ENCODE measurements at places on chromosomes 7 and 10.

GRCh38 chr10:122255509-122256301 lies 15.4 kb upstream of the BTBD16 start:
- no peak for DNase-seq

DNA sequence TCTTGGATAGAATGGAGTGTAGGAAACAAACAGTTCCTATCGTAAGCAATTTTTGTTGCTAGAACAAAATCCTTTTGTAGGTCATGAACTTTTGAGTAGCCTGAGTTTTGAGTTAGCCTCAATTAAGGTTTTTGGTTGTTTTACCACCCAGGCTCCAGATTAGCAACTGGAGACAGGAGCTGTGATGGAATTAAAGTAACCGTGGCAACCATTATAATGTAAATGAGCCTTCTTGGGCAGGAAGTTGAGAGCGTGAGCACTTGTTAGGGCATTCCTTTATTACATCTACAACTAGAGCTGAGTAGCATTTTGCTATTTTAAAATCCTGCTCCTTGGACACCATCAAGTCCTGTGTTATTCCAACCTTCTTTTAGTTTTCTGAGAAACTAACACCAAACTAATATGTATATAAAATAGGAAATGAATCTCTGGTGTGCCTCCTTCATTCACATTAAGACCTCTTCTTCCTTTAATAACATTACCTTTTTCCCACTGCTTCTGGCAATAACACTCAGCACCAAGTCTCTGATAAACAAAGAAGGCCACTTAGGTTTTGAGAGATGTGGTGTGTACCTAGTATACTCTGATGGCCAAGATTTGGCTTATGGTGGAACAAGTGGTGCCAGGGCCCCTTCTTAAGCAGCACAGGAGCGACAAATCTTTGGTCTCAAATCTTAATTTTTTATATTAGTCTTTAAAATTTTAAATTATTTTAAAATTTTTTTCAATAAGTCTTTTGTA lies 34.0 kb downstream of the AHCYL2 start:
- DNase-seq: no peak

GRCh38 chr7:128837521-128837921 lies 7.3 kb downstream of the FLNC start:
- DNase-seq: no peak

GRCh38 chr7:926061-927030 lies 28.1 kb downstream of the ADAP1 start:
- DNase-seq: no peak

- peak; percentile 18 for DNase-seq
These were observed 965 bp downstream of the ZCCHC24 start for GRCh38 chr10:79444199-79445119.

DNA sequence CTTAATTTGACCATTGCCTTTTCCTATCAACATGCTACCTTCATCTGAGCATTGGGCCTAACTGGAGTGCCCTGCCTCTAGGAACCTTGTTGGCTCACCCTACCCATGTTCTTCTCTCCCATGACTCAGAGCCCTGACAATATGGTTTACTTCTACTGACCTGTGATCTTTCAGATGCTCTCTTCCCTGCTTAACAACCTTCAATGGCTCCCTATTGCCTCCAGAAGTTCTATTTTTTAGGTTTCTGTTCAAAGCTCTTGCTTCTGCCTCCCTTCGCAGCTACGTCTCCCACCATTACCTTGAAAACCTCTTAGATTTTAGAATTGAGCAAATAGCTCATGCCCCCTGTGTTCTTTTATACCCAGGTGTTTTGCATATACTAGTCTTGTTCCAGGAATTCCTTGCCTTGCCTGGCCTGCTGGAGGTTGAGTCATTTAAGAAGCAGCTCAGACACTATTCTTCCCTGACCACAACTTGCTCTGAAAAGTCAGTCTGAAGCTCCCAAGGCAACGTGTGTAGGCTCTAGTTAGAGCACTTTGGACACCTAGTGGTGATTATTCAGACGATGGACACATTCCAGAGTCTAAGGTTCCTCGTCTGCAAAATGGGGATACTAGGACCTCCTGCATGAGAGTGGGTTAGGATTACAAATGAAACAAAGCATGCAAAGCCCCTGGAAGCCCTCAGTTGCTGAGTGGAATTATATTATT lies 64.4 kb upstream of the EMX2 start:
- DNase-seq: no peak

GRCh38 chr10:103504181-103504783 lies 10.8 kb downstream of the NEURL1 start:
- no peak for DNase-seq

DNA sequence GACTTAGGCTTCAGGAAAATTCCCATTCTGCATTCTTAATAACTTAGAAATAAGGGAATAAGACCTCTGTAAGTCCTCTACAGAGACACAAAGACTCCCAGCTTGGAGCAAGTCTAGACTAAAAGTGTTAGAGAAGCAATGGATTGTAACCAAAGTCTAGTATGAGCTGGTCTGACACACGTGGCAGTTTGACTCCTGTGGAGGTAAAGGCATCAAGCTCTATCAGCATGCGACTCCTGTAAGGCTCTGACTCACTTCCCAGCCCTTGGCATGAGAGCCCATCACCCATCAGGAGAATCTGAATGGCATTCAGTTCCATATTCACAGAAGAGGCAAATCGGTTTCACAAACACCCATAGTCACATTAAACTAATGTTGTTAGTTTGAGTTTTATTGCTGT lies 4.4 kb upstream of the VSTM4 start:
- DNase-seq: no peak

DNA sequence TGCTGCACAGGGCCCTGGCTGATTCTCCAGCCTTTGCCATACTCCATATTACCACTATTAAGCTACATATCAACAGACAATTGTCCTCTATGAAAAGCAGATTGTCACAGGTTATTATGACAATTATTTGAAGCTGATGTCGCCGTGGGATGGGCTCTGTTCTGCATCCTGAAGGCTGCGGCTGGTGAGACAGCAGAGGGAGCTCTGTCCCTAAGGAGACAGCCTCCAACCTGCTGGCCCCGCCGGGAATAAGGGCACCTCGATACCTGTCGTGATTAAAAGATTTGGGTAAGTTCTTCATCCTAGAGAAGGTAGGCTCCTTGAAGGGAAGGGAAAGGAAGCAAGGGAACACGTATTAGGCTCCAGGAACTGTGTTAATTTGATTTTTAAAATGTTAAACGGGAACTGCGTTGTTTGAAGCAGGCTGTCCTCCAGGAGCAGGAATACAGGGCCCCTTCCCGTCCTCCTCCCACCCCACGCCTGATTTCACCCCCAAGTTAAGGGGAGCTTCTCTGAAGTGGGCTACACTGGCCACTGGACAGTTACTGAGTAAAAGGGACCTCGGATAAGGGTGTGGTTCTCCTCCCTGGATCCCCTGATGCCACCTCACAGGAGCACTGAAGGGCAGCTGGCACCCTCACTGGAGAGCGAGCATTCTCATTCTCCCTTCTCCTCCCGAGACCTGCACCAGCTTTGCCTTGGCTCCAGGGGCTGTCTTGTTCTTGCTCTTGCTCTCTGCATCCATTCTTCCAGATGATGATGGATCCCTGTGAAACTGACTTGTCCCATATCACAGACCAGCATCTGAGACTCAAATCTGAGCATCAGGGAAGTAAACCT lies 11.8 kb upstream of the TIAL1 start:
- no peak for DNase-seq

GRCh38 chr10:74034301-74034700 lies 36.4 kb downstream of the VCL start:
- no peak for DNase-seq

DNA sequence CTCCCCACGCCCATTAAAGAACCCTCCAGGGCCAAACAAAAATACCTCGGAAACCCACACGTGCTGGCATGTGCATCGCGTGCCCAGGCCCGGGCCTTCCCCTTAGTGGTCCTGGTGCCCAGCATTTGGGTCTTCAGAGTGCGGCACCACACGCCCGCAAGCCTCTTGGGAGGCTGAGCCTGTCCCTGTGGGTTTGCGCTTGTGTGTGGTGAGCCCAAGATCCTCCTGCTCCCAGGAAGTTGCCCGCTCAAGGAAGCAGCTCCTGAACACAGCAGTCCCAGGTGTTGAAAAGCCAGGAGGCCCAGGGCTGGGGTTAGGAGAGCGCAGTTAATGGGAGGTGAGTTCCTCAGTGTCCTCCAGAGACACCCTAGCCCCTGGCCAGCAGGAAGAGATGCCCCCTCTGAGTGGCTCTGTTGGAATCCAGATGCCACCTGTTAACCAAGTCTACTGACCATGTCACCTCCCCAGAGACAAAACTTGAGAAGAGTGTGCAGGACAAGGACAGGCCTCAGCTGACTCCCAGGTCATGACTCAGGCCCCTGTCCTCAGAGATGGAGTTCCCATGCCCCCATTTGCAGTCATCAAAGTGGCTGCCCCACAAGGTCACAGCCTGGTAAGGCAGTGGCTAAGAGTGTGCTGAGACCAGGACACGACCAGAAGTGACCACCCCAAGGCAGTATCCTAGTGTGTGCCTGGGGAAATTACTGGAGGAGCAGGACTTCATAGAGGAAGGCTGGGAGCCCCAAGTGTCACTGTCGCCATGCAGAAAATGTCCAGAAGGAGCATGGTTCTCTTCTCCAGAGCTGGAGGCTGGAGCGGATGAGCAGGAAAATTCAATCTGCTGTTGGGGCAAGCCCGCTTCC lies 5.2 kb downstream of the FZD9 start:
- DNase-seq: no peak

GRCh38 chr7:132276234-132276630 lies 300.0 kb downstream of the PLXNA4 start:
- no peak for DNase-seq

DNA sequence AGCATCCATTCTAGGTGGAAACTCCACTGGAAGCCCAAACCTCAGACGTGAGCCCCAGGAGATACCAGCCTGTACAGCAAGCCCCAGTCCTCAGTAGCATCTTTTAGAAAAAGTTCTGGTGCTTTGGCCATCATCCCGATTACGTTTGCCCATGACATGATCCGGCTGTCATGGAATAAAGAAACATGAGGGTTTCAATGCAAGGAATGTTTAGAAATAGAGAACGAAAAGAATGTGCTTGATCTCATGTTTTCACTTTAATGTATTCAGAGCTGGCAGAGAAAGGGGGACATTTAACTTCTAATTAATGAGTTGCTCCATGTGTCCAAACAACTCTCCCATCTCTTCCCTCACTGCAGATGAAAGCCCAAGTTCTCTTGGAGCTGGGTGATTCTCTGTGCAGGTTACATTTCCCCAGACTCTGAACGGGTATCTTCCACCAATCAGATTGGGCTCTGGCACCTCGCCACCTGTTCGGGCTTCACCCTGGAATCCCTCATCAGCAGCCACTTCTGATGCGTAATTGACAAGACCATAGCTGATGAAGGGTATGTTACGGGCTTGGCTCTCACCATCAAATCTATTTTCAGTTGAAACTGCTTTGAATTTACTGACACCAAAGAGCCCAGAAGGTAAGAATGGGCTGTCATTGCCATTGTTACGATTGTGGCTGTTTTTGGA lies 165.3 kb downstream of the PLXNA4 start:
- DNase-seq: no peak

DNA sequence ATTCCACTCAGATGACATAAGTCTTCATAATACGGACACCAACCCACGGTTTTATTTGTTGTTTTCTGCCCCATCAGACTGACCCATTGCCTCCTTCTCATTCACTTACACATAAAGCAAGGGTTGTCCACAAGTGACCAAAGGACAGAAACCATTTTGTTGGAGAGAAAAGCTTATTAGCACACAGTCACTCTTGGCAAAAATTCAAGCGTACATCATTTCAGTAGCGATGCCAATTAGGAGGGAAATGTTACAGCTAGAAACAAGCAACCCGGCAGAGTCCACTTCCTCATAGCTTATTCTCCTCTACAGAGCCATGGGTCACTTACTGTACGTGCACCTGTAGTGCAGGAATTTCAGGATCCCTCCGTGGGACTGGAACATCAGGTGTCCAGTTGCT lies 23.0 kb downstream of the ABLIM1 start:
- no peak for DNase-seq

DNA sequence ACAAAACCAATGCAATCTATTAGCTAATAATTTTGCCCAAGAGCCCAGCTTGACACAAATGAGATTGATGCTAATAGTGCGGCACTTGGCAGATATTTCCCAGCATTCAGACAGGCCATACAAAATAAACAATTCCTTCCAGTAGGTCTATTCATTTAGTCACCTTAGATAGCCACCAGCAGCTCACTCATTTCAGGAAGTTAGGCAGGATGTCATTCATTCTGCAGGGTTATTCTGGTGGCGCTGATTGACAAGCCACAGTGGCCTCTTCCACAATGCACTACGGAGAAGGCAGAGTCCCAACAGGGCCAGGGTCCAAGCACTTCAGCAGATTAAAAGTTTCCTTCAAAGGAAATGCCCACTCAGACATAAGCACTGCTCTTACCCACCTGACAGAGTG lies 55.8 kb downstream of the PIK3AP1 start:
- DNase-seq: no peak

- no peak for DNase-seq
These were observed 70.9 kb downstream of the WIPF3 start for GRCh38 chr7:29877196-29877595.

GRCh38 chr7:107364787-107365186 lies 105.1 kb upstream of the GPR22 start:
- DNase-seq: no peak

DNA sequence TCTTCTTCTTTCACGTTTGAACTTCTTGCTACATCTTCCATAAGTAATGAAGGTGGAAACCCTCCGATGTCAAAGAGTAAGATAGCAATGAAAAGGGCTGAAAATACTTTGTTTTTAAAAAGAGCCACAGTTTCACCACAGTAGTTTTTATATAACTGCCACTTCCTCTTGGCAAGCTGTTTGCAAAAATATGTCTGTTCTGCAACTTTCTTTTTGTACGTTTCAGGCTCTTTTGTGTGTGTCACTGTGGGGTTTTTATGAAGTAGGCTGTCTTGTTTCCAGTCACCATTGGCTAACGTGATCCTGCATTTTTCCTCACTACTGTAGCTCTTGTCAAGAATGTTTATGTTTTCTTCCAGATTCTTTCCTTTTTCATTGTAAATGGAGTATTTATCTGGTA lies 55.6 kb downstream of the SLC16A9 start:
- no peak for DNase-seq

GRCh38 chr10:104350127-104350635 lies 3.5 kb upstream of the CFAP58 start:
- no peak for DNase-seq

DNA sequence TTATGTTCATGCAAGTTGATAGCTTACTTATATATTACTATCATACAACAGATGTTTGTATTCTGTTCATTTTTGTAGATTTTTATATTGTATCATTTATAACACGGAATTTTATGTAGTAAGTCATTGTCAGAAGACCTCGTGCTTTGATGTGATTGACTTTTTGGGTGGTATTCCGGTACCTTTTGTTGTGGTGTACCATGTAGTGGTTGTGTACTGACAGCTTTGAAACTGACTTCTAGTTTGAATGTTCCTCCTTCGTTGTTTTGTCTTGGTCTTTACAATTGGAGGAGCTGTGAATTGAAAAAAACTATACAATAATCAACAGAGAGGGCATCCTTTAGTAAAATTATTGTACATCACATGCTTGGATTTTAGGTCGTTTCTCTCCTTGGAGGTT lies 61.5 kb downstream of the WAC start:
- DNase-seq: no peak

- no peak for DNase-seq
These were observed 12.1 kb downstream of the THSD7A start for GRCh38 chr7:11819947-11820346.

- DNase-seq: no peak
These were observed 70.6 kb downstream of the MLLT10 start for GRCh38 chr10:21604651-21605050.

GRCh38 chr10:27072436-27073114 lies 27.7 kb downstream of the ANKRD26 start:
- no peak for DNase-seq

GRCh38 chr7:155963356-155963755 lies 151.1 kb upstream of the SHH start:
- DNase-seq: no peak
